Activated naive CD8-positive, alpha-beta T cell treated with anti-CD3 and anti-CD28 coated beads, Interleukin-2, amount 50 U/mL, for 24 hours (primary cell): ENCODE measurements at places on chromosomes 11 and 22.

GRCh38 chr11:24697522-24698111 lies 200.8 kb downstream of the LUZP2 start:
- DNase-seq, result no peak

GRCh38 chr22:45832959-45833580 lies 143.9 kb downstream of the WNT7B start:
- no peak for DNase-seq

GRCh38 chr11:83057721-83058120 lies 14.0 kb downstream of the RAB30 start:
- DNase-seq, result no peak

- peak; percentile 82 for DNase-seq
Measured at GRCh38 chr11:61021661-61022212, 50.3 kb downstream of the CD6 start.

DNA sequence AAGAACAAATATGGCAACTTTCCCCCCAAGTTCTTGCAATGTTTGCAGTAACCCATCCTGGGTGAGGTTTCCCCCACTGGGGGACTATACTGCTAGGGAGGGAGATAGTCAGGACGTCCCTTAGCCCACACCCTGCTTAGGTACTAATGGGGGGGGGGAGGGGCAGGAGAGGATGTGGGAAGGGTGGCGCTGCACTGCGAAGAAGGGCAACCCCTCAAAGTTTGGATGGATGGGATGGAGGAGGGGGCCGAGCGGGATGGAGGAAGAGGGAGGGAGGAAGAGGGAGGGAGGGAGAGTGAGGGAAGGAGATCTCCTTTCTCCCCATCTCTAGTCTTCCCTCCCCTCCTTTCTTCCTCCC lies 100.6 kb upstream of the HSD17B12 start:
- no peak for DNase-seq

DNA sequence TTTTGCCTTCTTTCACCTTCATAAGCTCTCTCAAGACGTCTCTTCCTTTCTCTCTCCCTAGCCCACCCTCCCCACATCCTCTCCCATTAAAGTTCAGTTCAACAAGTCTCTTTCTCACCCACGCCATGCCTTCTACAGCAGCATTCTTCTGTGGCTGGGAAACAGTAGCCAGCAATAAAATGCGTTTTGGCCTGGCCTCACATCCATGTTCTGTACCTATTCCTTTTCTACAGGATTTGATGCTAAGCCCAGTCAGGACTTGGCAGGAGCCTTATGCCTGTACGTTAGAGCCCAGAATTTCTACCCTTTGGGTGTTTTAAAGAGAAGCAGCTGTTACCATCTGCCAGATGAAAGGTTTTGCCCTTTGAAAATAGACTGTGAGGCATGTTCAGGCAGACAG lies 7.1 kb upstream of the CD44 start:
- no peak for DNase-seq

DNA sequence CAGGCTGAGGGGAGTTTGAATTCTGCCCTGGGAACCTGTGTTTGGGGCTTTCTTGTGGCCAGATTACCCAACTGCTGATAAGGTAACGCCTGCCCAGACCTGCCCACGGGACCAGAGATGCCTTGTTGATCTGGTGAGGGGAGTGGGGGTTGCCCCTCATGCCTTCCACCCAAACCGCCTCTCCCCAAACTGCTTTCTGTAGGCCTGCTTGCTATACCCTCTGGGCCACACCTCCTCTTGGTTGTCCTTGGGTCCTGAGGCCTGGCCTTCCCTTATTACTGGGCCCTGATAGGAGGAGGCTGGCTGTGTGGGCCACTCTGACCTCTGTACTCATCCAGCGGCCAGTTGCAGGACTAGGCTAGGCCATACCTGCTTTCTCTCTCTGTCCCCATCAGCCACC lies 3.4 kb downstream of the P2RY2 start:
- no peak for DNase-seq

- DNase-seq, result no peak
Measured at GRCh38 chr11:57585301-57585700, 12.2 kb upstream of the SERPING1 start.

DNA sequence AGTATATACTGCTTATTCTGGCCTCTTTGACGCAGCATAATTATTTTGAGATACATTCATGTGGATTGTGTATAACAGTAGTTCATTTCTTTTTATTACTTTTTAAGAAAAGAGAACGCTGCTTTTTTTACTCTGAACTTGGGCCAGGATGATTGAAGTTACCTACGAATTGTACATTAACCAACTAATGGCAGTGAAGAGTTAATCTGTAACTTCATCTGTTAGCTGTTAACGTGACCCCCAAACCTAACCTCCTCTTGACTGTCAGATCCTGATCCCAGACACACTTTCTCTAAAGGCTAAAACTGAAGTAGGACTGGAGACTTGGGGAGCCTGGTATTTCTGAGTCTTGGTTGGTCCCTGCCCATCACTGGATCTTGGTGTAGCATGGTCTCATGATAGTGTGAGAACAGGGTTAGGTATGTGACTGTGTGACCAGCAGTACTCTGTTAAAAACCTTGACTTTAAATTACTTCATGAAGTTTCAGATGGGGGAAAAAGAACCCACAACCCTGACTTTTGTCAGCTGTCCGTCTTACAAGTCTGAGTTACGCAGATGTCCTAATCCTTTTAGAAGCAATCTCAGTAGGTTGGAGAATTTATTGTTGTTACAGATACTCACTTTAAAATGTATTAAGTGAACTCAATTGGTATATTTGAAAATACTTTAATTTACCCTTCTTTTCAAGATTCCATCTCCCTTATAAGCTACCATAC lies 39.4 kb downstream of the C22orf31 start:
- DNase-seq, result no peak

- no peak for DNase-seq
Measured at GRCh38 chr11:109017489-109017888, 352.6 kb downstream of the DDX10 start.

GRCh38 chr11:45646275-45646927 lies 19.0 kb downstream of the CHST1 start:
- DNase-seq, result no peak

GRCh38 chr22:22359465-22359864 lies 114.9 kb downstream of the VPREB1 start:
- DNase-seq, result no peak
